ENCODE measurements at places on chromosomes 13 and 19.

GRCh38 chr13:40812724-40813445 is 23.5 kb downstream of the SLC25A15 start:
- DNase-seq: no peak

- no peak for DNase-seq
Measured at GRCh38 chr19:3466635-3467034, 13.7 kb downstream of the SMIM24 start.

DNA sequence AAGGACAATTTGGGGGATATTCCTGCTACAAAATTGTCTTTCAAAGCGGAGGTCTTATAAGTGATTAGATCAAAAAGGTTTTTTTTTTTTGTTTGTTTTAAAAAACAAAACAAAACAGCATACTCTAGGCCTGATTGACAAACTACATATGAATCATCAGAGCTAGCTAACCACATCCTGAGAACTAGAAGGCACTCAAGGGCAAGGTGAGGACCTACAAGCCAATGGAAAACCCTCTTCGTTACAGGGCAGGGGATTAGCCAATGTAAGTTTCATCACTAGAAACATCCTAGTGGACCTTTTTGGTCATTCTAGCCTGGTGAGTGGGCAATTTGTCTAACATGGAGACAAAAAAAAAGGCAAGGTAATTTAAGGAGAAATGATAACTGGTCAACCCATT is 428.6 kb downstream of the RFC3 start:
- DNase-seq: no peak

DNA sequence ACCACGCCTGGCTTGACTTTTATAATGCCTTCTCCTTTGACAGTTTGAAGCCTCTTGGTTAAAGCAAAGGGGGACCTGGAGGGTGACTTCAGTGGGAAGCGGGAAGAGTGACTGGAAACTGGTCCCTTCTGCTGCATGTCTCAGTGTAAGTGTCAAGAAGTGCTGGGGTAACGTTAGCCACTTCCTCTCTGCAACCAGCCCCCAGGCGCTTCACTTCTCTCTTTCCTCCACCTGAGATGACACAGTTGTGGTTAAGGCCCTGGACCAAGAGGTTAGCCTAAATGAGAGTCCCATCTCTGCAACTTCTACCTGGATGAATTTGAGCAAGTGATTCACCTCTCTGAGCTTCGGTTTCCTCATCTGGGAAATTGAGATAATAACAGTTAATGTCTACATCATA is 16.3 kb downstream of the LEUTX start:
- DNase-seq: no peak

GRCh38 chr13:40644838-40645604 is 21.4 kb downstream of the FOXO1 start:
- DNase-seq: no peak

All from stimulated activated CD8-positive, alpha-beta memory T cell treated with anti-CD3 and anti-CD28 coated beads, Interleukin-12 subunit alpha, Interleukin-12 subunit beta, amount 100 ng/mL, for 1 hour (primary cell).